ENCODE measurements at places on chromosomes 11 and 22. TPM values are rescaled to one million over a fixed set of nuclear protein-coding genes. Genes with fewer than 3 reads are reported as not detected.

Gene PPFIA1
- 45.3 TPM for total RNA-seq

Gene RIC8A
- 46.1 TPM for total RNA-seq

Gene RCOR2
- 10.5 TPM for total RNA-seq

- no peak for DNase-seq
These were observed 709 bp downstream of the FTH1 start for GRCh38 chr11:61966734-61967115.

GRCh38 chr11:130786586-130786985 is 129.7 kb downstream of the SNX19 start:
- no peak for DNase-seq

DNA sequence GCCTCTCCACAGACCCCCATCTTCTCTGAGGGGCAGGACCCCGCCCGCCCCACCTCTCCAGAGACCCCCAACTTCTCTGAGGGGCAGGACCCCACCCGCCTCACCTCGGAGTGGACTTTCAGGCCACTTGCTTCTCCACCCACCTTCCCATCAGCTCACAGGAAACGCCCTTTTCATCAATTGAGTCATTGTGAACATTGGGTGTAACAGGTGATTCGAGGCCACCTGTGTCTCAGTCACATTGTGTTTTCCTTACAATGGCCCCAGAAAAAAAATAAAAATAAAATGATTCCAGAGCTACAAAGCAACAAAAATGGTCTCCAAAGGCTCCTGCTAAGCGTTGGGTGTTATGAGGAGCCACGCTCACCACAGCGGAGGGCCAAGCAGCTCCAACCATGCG is 36.0 kb downstream of the BRD1 start:
- DNase-seq, result no peak

DNA sequence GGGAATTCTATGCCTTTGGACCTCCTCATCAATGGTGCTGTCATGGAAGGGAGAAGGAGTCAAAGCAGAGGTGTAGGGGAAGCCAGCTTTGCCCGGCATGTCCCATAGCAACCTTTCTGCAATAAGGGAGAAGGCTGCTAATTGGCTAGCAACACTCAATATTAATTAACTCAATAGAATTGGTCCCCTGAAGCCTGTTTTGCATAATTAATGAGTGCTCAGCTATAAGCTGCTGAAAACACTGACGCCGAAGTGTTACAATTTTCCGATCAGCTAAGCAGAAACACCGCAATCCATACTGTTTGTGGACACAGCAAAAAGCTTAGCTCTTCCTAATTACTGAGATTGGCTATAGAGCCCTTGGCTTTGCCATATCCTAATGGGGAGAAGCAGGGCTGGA is 245.0 kb downstream of the CSNK2A3 start:
- DNase-seq, result no peak

GRCh38 chr11:27282806-27283205 is 80.2 kb downstream of the CCDC34 start:
- no peak for DNase-seq

DNA sequence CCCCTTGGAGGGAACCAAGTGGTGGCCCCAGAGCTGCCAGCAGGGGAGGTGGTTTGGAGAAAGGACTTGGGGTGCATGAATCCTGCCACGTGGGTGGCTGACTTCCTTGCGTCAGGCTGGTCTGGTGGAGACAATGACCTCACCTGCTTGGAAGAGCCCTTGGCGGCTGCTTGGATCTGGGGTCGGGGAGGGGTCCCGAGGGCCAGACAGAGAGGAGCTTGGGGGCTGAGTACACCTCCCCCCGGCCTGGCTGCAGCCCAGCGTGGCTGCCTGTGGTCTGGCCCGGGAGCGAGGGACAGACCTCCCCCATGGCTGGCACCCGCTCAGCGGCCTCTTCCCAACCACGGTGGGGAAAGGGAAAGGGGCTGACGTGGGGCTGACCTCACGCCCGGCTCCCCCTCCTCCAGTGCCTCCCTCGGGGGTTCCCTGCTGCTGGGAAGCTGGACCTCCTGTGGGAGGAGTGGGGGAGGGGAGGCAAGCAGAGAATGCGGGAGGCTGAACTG is 13.8 kb downstream of the LIF start:
- DNase-seq, result no peak

- no peak for DNase-seq
These were observed 29.0 kb upstream of the FGF3 start for GRCh38 chr11:69848201-69848600.

- no peak for DNase-seq
These were observed 556.7 kb downstream of the FAM181B start for GRCh38 chr11:82176945-82177344.

GRCh38 chr22:36966851-36967540 is 52.3 kb downstream of the TST start:
- DNase-seq, result no peak

DNA sequence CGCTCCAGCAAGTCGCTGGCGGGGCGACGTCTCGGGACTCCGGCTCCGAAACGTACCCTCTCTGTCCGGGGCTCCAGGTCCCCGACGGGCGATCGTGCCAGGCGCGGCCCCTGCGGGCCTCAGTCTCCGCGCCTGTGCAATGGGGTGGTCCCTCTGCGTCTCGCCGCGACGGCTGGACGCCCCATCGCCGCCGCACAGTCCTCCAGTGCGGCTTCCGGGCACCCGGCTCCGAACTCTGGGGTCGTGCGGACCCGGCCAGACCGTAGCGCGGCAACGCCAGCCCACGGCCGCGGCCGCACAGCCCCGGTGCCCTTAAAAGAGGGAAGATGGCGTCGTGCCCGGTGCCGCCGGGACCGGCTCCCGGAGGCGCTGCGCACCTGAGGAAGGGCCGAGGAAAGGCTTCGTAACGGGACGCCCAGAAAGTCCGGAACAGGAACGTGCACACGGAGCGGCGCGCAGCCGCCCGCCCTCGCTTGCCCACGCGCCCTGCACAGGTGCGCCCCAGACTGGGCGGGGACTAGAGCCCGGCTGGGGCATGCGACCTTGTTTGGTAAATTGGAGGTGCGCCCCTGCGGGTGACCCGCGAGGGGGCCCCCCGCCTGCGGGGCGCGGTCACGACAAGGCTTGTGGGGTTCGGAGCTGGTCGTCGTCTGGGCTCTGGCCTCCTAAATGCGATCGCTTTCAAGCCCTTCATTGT is 525 bp downstream of the BIK start:
- DNase-seq, result no peak

- DNase-seq, result no peak
These were observed 17.5 kb upstream of the TBX1 start for GRCh38 chr22:19743081-19743480.

GRCh38 chr22:47042116-47042825 is 279.8 kb downstream of the TBC1D22A start:
- DNase-seq, result no peak
